ENCODE measurements at places on chromosomes 6 and 20. TPM values are rescaled to one million over a fixed set of nuclear protein-coding genes. Genes with fewer than 3 reads are reported as not detected.

The MYO6 gene
- total RNA-seq: 7.3 TPM

The MAFB gene
- 0.15 TPM for total RNA-seq

The ATG5 gene
- 23.6 TPM for total RNA-seq

The NRSN1 gene
- not detected for total RNA-seq

The TRIM40 gene
- not detected for total RNA-seq

The PREX1 gene
- total RNA-seq: 14.9 TPM

The CTAGE9 gene
- not detected for total RNA-seq

The CLPSL2 gene
- 0.53 TPM for total RNA-seq

The SLC2A10 gene
- not detected for total RNA-seq

The ALDH5A1 gene
- 6.9 TPM for total RNA-seq

All from A549 treated with AZD2906 at 1 μM for 4 hours (cell line).